Cerebellar nuclear complex (tissue), 1 donor: ENCODE measurements at places on chromosomes 13 and 19.

DNA sequence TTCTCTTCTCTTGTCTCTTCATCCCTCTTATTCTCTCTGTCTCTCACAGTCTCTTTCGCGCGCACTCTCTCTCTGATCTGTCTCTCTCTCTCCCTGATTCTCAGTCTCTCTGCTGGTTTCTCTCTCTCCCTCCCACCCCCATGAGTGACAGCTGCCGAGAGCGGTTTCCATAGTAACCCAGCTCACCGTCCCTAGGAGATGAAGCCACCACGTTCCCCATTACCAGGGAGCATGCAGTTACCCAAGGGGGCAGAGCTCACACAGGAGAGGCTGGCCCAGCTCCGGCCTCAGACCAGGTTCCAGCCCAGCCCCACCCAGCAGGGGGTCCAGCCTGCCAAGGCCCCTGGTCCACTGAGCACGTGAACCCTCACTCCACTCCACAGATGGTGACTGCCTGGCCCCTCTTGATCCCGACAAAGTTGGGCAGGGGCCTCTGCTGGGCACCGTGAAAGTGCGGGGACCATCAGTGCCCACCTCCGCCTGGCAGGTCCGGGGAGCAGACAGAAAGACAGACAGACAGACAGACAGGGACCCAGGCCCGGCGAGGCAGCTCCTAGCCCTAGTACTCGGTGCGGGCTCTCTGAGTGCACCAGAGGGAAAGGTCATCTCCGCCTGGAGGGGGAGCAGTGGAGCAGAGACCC lies 50.6 kb downstream of the CELF5 start:
- peak; percentile 9 for DNase-seq

GRCh38 chr13:44498502-44498901 lies 77.6 kb downstream of the TSC22D1 start:
- DNase-seq: no peak

DNA sequence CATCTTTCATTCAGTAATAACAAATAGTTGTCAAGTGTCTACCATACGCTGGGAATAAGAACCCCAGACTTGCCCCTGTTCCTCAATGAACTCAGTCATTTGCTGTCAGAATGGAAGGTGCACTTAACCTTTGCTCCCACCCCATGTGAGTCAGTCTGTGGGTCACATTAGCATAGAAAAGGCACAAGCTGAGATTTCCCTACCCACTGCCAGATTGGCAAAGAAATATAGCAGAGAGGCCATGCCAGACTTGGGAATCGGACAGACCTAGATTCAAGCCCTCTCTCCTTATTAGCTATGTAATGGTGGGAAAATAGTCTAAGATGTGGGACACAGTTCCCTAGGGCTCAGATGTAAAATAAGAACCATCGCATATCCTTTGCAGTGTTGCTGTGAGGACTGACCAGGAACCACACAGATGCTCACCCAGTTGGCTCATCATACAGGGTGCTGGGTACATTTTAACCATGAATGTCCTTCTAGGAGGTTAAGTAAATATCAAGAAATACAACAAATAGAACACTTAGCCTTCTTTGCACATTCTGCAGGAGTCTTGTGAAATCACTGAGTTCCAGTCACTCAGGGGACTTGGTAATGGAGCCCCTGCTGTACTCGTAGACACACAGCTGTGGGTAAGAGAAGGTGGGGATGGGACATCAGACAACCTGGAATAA lies 218.2 kb downstream of the FGF14 start:
- DNase-seq: no peak

DNA sequence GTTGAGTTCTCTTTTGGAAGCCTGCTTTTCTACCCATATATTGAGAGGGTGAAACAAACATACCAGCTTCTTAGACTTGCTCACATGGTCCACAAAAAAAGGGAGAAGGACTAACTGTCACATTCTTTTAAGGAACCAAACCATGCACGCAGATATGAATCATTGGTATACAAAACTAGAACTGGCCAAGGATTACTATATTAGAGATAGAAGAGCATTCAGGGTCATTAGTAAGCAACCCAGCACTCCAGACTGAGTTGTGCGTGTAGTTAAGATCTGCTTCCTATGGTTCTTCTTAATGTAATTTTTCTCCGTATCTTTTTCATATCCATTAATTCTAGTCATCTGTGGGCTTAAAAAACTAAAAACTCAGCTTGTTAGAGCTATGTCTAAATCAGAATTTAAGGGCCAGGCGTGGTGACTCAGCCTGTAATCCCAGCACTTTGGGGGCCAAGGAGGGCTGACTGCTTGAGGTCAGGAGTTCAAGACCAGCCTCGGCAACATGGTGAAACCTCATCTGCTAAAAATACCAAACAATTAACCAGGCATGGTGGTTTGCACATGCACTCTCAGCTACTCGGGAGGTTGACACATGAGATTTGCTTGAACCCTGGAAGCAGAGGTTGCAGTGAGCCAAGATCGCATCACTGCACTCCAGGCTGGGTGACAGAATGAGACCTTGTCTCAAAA lies 19.6 kb downstream of the ALG5 start:
- no peak for DNase-seq

DNA sequence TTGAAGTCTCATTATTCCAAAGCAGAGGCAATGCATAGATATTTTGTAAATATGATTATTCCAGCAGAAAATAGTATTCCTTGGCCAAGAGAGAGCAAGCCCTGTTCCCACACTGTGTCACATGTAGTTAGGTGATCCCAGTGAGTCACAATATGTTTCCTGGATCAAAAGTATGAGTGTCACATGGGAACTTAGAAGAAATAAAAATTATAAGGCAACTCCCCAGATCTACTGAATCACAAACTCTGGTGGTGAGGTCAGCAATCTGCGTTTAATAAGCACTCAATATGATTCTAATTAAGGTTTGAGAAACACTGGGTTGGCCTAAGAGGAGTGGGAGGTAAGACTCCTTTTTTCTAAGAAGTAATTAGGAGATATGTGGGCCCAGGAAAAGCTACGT lies 1504.5 kb upstream of the PCDH20 start:
- no peak for DNase-seq

- DNase-seq: no peak
These were observed 7.5 kb upstream of the ATP8B3 start for GRCh38 chr19:1819341-1820255.

GRCh38 chr13:22717036-22717435 lies 463.7 kb upstream of the SGCG start:
- DNase-seq: no peak

GRCh38 chr13:101858860-101859259 lies 406.4 kb downstream of the ITGBL1 start:
- no peak for DNase-seq

DNA sequence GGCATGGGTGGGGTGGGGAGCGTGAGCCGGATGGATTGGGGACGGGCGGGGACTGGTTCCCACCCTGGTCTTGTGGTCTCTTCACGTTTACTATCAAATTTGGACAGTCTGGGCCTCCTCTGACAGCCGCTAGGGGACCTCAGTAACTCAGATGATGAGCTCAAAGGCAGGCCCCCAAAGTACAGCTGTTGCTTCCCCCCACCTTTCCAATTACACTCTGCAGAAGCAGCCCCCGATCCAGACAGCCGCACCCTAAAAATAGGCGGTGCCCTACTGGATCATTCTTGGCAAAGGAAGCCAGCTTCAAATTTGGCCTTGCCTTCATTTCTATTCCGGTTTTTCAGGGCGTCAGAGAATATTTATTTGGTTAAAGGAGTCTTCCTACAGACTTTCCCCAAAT lies 1.9 kb upstream of the FOXO1 start:
- no peak for DNase-seq

- DNase-seq: no peak
These were observed 175.3 kb downstream of the ZIC5 start for GRCh38 chr13:99796175-99796819.

- DNase-seq: no peak
These were observed 4.5 kb downstream of the PSMD8 start for GRCh38 chr19:38378866-38379265.

DNA sequence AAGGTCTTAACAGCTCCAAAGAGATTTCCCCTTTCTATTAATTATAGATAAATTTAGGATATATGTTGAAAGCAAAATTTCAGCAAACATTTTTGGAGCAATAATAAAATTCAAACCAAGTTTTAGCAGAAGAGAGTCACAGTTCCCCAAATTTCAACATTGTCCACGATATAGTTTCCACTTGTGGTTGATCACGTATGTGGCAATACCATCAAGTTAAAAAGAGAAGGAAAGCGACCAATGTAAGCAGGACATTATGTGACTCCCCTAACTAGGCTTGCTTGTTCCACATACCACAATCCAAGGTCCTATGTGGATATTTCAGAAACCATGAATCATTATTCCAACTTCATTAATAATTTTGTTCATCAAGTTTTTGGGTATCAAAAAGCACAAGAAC lies 52.8 kb downstream of the ELF1 start:
- no peak for DNase-seq

GRCh38 chr13:51501096-51501495 lies 48.3 kb upstream of the INTS6 start:
- DNase-seq: no peak

GRCh38 chr13:28588296-28588695 lies 70.6 kb upstream of the POMP start:
- no peak for DNase-seq

- no peak for DNase-seq
These were observed 441.1 kb upstream of the HTR2A start for GRCh38 chr13:47337781-47338507.

DNA sequence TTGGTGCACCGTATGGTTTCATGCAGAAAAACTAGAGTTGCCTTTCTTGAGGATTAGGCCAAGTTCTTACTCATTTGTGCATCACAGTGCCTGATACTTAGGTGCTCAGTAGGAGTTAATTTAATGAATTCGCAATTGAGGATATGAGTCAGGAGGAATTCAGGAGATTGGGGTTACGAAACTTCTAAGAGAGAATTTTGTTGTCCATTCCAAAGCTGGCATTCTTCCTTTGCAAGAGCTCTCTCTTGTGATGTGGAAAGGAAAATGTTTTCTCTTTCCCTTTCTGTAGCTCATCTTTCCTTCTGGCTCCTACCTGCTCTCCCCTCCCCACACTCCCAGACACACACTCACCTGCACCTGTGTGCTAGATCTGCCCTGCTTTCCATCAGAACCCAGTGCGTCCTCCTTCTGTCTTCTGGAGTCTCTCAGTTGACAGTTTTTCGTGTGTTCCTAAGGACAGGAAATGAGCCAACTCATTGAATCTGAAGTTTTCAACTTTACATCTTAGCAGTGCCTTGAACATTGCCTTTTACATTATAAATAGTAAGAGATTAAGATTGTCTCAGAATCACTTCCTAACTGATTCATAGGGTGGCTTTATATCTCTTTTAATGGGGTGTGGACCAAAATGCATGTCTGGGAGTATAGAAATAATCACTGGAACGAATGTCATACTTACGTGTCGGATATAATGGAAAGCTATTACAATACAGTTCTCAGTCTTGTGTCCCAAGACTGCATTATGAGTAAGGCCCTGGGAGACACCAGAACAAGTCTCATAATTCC lies 19.7 kb upstream of the ERCC5 start:
- DNase-seq: no peak

DNA sequence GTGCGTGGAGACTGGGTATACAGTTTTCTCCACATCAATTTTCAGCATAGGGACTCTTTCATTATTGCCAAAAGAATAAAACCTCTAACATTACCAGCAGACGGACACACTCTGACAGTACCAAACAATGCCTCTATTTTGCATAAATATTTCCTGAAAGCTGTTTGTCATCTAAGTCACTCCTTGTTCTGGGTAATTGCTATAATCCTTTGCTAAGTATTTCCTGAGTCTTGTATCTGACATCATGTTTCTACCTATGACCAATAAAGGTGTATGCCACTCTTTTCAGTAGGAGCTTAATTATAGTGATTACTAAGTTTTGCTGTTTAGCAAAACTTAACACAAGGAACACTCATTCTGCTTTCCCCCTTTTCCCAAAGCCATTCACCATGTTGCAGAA lies 886.5 kb downstream of the SLITRK6 start:
- no peak for DNase-seq

DNA sequence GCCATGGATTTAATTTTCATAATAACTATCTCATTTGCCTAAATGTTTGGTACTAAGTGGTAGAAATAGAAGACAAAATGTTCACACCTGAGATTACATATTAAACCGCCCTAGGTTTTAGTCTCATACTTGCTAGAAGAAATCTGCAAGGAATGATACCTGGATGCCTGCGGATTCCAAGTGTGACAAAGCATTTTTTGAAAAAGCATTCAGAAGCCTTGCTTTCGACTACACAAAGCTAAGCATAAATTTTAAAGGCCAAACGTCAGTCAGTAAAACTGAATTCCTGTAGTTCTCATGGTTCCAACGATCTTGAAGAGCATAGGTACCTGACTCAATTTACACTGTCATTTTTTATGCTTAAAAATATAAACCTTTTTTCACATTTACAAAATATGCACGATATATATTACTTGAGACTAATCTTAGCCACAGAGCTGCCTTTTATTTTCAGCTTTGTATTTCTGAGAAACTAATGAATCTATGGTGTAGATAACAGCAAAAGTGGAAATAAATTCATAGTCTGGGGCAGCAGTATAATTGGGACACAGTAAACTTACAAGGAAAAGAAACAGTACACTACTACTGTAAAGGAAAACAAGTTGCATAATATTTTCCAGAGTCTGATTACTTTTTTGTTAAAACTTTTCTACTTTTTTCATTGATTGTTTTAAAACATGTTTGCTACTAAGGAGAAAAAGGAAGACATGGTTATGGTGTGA lies 1.2 kb upstream of the LRRC63 start:
- DNase-seq: no peak

DNA sequence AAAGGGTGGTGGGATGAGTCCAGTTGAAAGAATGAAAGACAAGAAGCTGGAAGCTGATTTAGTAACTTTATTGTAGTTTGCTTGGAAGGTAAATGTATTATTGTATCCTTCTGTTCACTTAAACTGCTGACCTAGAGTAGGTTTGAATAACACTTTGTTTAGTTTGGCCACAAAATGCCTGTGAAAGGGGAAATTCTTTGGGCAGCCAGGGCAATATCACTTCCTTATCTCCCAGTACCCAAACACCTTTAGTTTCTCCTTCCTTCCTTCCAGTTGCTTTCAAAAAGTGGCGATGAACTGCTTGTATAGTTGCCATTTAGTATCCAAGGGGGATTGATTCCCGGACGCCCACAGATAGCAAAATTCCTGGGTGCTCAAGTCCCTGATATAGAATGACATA lies 120.1 kb downstream of the PAN3 start:
- DNase-seq: no peak

- DNase-seq: no peak
These were observed 29.6 kb downstream of the EXOC3L2 start for GRCh38 chr19:45215391-45216191.

DNA sequence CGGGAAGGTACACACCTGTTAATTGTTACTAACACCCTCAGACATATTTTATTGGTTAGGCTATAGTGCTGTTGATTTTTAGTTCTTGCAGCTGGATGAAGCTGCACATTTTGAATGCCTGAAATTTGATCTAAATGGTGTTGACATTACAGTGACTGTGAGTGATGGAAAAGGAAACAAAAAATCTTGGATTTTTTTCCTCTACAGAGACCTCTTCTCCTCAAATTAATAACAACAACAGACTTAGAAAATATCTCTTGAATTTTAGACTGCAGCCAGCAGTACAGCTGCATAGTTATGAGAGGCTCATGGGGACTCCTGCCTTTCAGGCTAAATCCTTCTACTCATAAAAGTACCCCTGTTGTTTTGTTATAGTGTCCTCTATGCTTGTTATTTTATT lies 500.5 kb upstream of the SPRY2 start:
- DNase-seq: no peak

GRCh38 chr13:110388108-110388943 lies 81.2 kb downstream of the COL4A2 start:
- no peak for DNase-seq

- no peak for DNase-seq
These were observed 58.2 kb downstream of the CDADC1 start for GRCh38 chr13:49305792-49306425.
